ENCODE measurements at places on chromosomes 7 and 10.
A peak's percentile ranks its signal among the peaks of the same experiment; 100 is the strongest.

GRCh38 chr7:155247479-155248365 is 50.0 kb upstream of the INSIG1 start:
- no peak for DNase-seq

- no peak for DNase-seq
Observed at GRCh38 chr7:21355406-21355874, 72.4 kb upstream of the SP4 start.

GRCh38 chr10:43264965-43265798 is 1.7 kb downstream of the RASGEF1A start:
- DNase-seq: no peak

GRCh38 chr10:74976565-74976964 is 134.9 kb upstream of the SAMD8 start:
- DNase-seq: no peak

DNA sequence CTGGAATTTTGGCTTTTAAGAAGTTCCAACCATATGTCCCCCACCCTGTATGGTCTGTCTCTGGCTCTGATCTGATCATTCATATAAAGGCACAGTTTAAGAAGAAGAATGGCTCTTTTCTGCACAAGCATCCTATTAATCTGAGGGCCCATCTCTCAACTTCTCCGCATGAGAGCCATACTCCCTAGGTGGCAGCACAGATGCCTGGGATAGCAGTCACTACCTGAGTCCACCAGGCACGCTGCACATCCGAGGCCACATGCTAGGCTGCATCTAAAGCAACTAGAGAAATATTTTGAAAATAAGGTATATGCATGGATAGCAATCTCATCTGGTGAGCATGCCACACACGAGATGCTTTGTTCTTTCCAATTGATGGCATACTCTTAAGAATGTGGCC is 565.5 kb downstream of the PARD3 start:
- DNase-seq: no peak

DNA sequence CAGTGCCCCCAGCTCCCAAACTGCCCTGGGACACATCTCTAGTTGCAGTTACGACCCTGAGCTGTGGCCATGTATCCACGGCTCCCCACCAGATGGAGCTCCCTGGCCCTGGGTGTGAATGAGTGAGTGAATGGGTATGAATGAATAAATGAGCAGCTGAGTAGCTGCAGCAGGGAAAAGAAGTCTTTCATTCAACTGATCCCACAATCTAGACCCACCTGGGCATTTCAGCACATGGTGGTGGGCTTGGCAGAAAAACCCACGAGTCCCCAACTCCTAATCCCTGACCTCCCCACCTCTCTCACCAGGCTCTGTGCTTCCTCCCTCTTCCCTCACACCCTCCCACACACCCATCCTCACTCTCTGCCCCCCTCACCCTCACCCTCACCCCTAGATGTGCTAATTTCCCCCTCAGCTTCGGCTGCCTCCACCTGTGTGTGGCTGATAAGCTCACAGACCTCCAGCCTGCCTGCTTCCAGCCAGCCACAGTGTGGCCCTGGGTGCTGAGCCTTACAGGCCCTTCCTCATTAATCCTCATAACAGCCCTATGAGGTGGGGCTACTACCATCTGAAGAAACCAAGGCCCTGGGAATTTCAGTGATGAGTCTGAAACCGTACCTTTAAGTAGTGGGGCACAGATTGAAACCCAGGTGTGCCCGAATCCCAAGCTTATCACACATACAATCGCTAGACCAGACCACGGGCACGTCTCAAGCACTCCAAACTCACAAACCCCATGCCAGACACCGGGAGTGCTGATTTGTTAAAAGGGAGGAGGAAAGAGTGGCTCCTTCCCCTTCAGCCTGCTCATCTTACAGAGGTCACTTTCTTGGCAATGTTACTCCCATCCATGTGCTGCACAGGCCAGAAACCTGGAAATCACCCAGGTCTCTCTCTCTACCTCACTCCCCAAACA is 2.2 kb upstream of the ATP6V1F start:
- DNase-seq: no peak

DNA sequence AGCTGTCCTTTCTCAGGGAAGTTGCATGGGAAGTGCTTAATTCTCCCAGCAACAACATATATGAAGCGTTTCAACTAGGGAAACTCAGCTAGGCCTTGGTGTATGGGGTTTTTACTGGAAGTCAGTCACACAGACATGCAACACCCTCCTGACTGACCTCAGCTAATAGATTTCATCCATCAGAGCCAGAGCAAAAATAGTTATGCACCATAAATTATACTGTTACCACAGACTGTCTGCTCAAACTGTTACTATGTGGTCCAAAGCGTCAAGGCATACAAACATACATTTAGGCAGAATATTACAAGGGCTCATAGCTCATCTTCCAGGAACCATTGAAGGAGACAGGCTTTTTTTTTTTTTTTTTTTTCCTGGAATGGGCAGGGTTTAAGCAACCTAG is 417.9 kb downstream of the ANKRD7 start:
- no peak for DNase-seq

DNA sequence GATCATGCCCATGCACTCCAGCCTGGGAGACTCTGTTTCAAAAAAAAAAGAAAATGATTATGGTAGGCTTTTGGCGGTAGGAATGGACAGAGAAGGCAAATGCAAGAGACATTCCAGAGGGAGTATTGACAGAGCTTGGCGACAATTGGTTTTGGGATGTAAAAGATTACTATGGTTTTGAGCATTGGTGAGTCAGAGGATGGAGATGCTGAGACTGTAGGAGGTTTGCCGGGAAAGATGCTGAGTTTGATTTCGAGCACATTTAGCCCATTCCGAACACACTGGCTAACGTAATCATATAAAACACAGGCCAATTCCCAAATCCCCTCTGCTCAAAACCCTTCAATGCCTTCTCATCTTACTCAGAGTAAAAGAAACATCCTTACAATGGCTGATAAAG is 161.6 kb upstream of the MKLN1 start:
- no peak for DNase-seq

GRCh38 chr10:96835899-96836298 is 3.8 kb downstream of the LCOR start:
- no peak for DNase-seq

DNA sequence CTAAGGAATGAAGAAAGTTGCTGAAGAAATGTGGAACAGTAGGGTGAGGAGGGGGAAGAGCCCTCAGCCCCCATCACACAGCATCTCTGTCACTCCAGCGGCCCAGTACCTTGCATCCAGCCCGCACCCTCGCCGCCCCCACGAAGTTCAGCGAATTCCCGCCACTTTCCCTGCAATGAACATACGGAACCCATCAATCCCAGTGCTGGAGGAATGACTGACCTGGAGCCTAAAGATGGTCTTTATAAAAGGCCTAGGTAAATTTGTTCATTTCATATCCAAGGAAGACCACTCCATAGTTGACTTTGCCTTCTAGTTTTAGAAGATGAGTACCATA is 779 bp upstream of the KIF5B start:
- DNase-seq: no peak

GRCh38 chr10:13773043-13773442 is 186.3 kb downstream of the PRPF18 start:
- DNase-seq: no peak

DNA sequence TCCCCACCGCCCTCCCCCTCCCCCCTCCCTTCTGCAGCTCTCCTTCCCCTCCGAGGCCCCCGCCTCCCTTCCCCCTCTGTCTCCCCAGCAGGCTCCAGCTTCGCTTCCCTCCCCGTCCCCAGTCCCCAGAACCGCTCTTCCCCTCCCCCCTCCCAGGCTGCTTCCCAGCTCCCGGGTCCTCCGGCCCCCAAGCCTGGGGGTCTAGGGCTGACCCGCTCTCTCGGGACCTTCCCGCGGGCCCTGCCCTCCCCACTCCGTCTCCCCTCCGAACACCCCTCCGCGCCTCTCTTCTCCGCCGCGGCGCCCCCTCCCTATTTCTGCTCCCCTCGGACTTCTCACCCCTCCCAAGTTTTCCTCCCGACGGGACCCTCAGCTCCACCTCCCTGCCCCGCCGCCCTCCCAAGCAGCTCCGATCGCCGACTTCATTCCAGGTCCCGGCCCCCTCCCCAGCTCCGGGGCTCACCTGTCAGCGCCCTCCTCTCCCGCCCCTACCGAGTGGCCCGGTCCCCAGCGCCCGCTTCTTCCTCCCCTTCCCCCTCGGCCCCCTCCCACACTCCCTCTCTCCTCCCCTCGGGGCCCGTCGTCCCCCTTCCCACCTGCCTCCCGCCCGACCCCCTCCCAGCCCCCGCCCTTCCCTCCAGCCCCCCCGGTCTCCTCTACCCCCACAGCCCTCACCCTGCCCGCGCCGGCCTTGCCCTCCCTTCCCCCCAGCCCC is 990 bp downstream of the ZNF467 start:
- no peak for DNase-seq

GRCh38 chr7:141362580-141363435 is 188.4 kb upstream of the AGK start:
- peak; percentile 25 for DNase-seq

DNA sequence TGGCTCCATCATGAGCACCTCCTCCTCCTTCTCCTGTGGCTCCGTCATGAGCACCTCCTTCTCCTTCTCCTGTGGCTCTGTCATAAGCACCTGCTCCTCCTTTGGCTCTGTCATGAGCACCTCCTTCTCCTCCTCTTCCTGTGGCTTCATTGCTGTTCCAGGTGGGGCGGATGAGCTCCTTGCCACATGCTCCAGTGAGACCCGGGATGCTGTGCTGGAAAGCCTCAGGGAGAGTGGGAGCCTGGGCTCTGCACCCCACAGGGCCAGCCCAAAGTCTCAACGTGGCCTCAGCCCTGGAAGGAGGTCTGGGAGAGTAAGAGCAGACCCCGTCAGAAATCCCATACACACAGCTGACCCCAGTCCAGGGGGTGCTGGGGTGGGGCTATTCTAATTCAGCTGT is 380.7 kb downstream of the TCERG1L start:
- DNase-seq: no peak

- DNase-seq: no peak
Observed at GRCh38 chr7:4181446-4181845, 500.6 kb upstream of the FOXK1 start.

GRCh38 chr10:84075226-84076046 is 63.9 kb upstream of the GHITM start:
- DNase-seq: no peak

- no peak for DNase-seq
Observed at GRCh38 chr7:139732471-139733167, 45.2 kb downstream of the HIPK2 start.

- no peak for DNase-seq
Observed at GRCh38 chr7:94698275-94698674, 42.3 kb upstream of the SGCE start.

DNA sequence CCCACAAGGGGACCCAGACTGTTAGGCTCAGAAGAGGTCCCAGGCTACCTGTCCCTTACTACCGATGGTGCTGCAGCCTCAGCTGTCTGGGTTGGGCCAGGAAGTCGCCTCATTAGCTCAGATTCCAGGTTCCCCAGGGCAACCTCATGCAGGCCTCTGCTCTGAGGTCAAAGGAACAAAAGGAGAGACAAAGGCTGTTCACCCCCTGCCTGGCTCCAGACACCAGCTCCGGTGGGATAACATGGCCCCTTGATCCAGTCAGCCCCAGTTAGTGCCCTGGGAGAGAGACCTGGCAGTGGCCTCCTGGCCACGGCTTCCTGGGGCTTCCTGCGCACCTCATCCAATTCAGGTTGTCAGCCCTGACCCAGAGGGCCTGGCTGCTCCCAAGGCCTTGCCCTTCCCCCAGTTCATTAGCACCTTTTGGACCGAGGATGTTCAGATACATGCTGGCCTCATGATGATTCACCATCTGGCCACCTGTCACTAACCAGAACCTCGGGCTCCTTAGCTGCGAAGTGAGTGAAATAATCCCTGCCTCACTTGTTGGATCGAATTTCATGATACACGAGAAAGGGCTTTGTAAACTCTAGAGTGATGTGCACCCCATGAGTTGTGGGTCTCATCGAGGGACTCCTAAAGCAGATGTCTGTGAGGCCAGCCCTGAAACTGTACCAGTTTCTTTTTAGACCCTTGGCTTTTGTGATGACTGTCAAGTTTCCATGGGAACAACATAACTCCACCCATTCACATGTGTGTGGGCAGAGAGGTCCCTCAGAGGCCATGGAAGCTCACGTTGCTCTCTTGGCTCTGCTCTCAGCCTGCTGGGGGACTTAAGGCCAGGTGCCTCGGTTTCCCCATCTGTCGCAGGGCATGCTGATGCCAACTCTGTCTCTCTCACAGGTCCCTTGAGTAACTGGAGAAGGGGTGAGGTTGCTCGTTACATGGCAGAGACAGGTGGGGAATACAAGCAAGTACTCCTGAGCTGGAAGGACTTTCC is 79.5 kb upstream of the PCBD1 start:
- no peak for DNase-seq

GRCh38 chr10:89080660-89081059 is 90.1 kb downstream of the FAS start:
- no peak for DNase-seq

DNA sequence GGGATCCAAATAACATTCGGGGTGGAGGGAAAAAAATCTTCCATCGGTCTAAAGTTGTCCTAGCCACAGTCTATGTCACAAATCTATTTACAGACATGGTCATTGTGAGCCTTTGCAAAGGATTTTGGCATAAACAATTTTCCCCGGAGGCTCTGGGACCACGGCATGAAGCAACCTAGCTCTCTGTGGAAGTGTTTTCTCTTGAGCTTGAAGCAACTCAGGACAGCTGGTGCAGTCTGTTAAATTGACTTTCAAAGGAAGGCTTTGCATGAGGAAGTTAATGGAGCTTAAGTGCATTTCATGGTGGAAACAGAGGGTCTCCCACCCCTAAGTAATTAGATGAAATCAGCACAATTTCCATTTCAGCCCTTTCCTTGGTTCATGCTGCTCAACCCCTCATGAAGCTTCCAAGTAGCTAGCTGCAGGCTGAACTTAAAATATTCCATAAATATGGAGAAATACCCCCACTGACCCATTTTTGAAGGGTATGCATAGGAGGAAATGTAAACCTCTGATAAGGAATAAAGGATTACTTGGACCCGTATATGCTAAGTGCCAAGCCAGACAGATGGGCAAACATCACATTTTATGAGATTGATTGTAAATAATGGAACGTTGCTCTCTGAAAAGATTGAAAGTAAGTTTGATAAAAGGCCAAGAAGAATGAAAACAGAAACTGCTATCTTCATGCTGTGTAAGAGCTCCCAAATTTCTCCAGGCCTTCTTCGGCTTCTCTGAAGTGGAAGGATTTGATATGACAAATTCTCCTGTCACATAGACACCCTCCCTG is 39.9 kb downstream of the CCDC3 start:
- DNase-seq: no peak

GRCh38 chr10:70457759-70458305 is 16.4 kb upstream of the NODAL start:
- no peak for DNase-seq

GRCh38 chr7:115417662-115418061 is 495.8 kb downstream of the MDFIC start:
- DNase-seq: no peak

GRCh38 chr7:134632937-134633540 is 13.6 kb upstream of the BPGM start:
- DNase-seq: no peak

- DNase-seq: peak; percentile 26
Observed at GRCh38 chr7:5677538-5678294, 103.7 kb downstream of the RNF216 start.

- no peak for DNase-seq
Observed at GRCh38 chr7:45133877-45134276, 22.4 kb upstream of the TBRG4 start.

GRCh38 chr7:55366461-55367070 is 1.4 kb downstream of the LANCL2 start:
- DNase-seq: no peak

GRCh38 chr10:72541337-72541736 is 84.5 kb downstream of the MICU1 start:
- DNase-seq: no peak
